ENCODE measurements at places on chromosomes 5 and 9.

DNA sequence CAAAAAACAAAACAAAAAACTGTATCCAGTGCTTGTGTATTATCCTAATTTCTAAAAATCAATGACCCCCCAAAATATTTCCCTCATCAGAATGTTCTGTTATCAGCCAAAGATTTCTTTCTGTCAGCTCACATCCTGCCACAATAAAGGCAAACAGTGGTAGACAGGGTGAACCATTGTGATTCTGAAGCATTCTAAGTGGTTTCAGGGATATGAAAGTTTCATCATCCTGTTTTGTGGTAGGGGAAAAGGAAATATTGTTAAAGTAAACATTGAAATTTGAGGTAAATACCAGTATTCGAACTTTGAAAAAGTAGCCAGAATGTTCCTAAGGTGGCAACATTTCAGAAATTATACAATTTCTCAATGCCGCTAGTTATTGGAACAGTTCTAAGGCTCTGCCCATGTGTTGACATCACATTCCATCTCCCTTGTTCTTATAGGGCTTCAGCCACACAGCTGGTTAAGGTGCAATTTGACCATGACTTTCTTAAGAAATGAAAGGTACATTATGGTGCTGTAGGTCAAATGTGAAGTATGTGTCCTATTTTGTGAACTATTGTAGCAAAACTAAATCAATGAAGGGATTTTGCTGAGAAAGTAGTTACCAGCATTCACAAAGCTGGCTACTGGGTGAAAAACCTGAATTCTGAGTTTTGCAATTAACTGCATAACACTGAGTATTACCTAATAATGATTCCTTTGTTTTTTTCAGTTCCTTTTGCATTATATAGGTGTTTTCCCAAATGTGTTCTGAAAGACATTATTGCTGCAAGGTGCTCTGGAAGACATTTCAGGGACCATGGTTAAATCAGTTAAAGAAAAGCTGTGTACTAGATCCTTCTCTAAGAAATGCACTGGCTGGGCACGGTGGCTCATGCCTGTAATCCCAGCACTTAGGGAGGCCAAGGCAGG, 107.6 kb upstream of the RASGRF2 start:
- DNase-seq = no peak

GRCh38 chr9:27717991-27718390, 144.7 kb upstream of the C9orf72 start:
- DNase-seq = no peak

- no peak for DNase-seq
Measured at GRCh38 chr5:57635146-57635777, 152.7 kb upstream of the ACTBL2 start.

DNA sequence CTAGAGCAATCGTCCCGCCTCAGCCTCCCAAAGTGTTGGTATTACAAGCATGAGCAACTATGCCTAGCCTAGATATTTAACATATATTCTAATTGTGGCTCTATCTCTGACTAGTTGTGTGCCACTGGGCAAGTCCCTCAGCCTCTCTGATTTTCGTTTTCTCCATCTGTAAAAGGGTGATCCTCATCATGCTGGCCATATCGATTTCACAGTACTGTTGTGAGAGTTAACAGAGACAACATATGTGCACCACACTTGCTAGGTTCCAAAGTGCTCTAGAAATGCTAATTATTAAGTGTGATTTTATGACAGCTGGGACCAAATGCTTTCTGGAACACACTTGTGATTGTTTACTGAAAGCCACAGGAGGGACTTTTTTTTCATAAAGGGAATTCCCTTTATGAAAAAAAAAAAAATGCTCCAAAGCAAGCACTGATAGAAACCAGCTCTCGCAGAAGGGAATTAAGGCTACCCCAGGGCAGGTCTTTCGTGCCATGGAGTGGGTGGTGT, 78.5 kb upstream of the EPB41L4B start:
- no peak for DNase-seq

GRCh38 chr9:133996531-133997520, 4.7 kb upstream of the VAV2 start:
- no peak for DNase-seq

DNA sequence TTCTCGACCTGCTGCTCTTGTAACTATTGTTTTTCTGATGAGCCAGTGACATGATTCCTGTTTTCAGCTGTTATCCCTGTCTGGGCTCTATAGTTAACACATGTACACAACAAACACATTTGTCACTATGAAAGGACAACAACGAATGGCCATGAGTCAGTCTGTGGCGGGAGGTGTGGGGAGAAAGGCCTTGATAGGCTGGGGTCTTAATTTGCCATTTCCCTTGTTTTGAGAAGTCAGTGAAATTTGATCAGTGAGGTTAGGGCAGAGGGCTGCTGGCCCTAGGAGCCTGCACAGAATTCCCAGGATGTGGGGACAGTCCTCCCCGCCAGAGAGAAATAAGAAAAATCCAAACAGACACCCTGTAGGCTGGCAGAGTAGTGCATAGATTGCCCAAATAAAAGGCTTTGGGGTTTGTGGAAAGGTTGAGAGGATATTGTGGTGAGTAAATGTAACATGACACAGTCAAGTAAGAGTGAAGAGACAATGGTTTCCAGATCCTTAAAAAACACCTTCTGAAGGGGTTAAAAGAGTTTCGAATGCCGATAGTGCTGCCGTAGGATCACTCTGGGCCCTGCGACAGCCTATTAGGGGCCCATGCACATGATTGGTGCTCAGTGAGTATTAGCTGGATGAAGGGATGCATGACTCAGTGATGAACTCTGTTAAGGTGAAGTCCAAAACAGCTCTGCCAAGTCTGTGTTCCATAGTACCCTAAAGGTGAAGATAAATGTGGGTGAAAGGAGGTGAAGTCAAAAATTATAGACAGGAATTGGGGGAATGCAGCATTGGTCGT, 110.9 kb upstream of the PRRC1 start:
- no peak for DNase-seq

- no peak for DNase-seq
Measured at GRCh38 chr5:35668319-35668718, 50.7 kb downstream of the SPEF2 start.
